GM23338 (cell line): ENCODE measurements at places on chromosomes 5 and 9.

DNA sequence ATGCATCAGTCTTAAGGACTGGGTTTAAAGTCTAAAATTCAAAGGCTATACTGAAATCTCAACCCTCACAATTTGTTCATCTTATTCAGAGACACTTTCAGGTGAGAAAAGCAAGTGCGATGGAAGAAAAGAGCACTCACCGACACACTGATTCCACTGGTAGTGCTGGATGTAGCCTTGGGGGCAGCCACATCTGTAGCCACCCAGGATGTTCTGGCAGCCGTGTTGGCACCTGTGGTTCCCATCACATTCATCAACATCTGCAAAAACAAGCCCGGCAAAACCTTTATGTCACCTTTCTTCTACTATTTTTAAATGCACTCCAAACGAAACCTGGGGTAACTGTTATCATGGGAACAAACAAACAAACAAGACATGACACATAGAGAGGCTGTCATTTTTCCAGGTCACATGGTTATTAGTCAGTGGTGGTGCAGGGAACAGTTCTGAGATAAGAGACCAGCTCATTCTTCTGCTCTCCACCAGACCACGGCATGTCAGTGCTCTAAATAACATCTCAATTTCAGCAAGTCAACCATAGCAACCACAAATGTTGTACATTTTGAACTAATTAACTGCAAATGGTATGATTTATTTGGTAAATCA lies 188.4 kb downstream of the SLC12A2 start:
- peak; percentile 31 for DNase-seq
- no peak overlapping the region for H3K4me3 ChIP-seq
- H3K27ac ChIP-seq: no peak overlapping the region
- no peaks in the 10 kb centered on the region for H3K27me3 ChIP-seq
- no peaks in the 10 kb centered on the region for H3K36me3 ChIP-seq
- peaks cover 11% of the 10 kb centered on the region for H3K4me1 ChIP-seq

- DNase-seq: peak; percentile 59
- no peaks in the 10 kb centered on the region for H3K4me1 ChIP-seq
- no peak overlapping the region for H3K27ac ChIP-seq
Observed at GRCh38 chr5:322281-322941, 897 bp downstream of the AHRR start.

DNA sequence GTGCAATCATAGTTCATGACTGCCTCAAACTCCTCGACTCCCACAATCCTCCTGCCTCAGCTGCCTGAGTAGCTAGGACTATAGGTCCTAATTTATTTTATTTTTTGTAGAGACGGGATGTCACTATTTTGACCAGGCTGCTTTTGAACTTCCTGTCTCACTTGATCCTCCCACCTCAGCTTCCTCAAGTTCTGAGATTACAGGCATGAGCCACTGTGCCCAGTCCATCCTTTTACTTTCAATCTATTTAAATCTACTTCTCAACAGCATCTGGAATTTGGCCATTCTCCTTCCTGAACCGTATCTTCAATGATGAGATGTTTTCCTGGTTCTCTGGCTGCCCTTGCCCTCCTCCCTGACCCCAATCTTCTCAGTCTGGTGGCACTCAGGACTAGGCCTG lies 12.2 kb upstream of the GRIN1 start:
- H3K27ac ChIP-seq: no peak overlapping the region
- H3K36me3 ChIP-seq: no peaks in the 10 kb centered on the region
- H3K4me3 ChIP-seq: no peak overlapping the region

GRCh38 chr9:89358376-89358916 lies 40.1 kb downstream of the SECISBP2 start:
- no peak overlapping the region for H3K27ac ChIP-seq
- no peak for DNase-seq
- no peaks in the 10 kb centered on the region for H3K27me3 ChIP-seq
- H3K4me3 ChIP-seq: no peak overlapping the region

- H3K4me3 ChIP-seq: no peak overlapping the region
- no peaks in the 10 kb centered on the region for H3K27me3 ChIP-seq
Observed at GRCh38 chr5:143968071-143968878, 156.3 kb downstream of the HMHB1 start.
